Right cardiac atrium (tissue), 5 donors: ENCODE measurements at places on chromosomes 7 and 10. TPM values are rescaled to one million over a fixed set of nuclear protein-coding genes. Genes with fewer than 3 reads are reported as not detected.

The PRXL2A gene
- total RNA-seq = 162 TPM

The RNF32 gene
- total RNA-seq = 0.49 TPM

The PDK4 gene
- total RNA-seq = 842 TPM

The SLC26A5 gene
- not detected for total RNA-seq

The ANKRD22 gene
- total RNA-seq = not detected

The DDX50 gene
- 26.7 TPM for total RNA-seq

The TMEM139 gene
- total RNA-seq = 4.7 TPM

The TMEM236 gene
- total RNA-seq = 0.75 TPM

The SHTN1 gene
- total RNA-seq = 7.9 TPM

The AOAH gene
- total RNA-seq = 4.4 TPM

The XPNPEP1 gene
- total RNA-seq = 36.9 TPM

The HOXA5 gene
- total RNA-seq = not detected

The CXCL12 gene
- total RNA-seq = 154 TPM

The OR13A1 gene
- not detected for total RNA-seq

The CLDN4 gene
- 0.09 TPM for total RNA-seq

The TNRC18 gene
- total RNA-seq = 37.7 TPM

The TRIM73 gene
- 1.1 TPM for total RNA-seq

The FGL2 gene
- total RNA-seq = 28.0 TPM

The SH2B2 gene
- total RNA-seq = 0.49 TPM

The AMPH gene
- 1.3 TPM for total RNA-seq

The OR2A1 gene
- total RNA-seq = not detected

The PTTG1IP2 gene
- total RNA-seq = not detected

The OR9A2 gene
- total RNA-seq = not detected

The MARVELD1 gene
- total RNA-seq = 20.8 TPM

The NUPR2 gene
- total RNA-seq = not detected

The TMEM273 gene
- 21.2 TPM for total RNA-seq

The BAIAP2L1 gene
- total RNA-seq = 2.0 TPM

The AASS gene
- 12.8 TPM for total RNA-seq

The MEIG1 gene
- not detected for total RNA-seq

The CALML3 gene
- total RNA-seq = not detected

The AGAP5 gene
- 3.9 TPM for total RNA-seq

The CFTR gene
- 0.28 TPM for total RNA-seq

The CTAGE8 gene
- total RNA-seq = 0.14 TPM

The TIMM23 gene
- 69.3 TPM for total RNA-seq

The DRGX gene
- not detected for total RNA-seq

The UCMA gene
- total RNA-seq = not detected

The WEE2 gene
- total RNA-seq = not detected

The SFMBT2 gene
- 12.9 TPM for total RNA-seq

The ENKUR gene
- total RNA-seq = not detected

The PROSER2 gene
- total RNA-seq = 1.7 TPM

The HTR5A gene
- total RNA-seq = not detected

The HYAL4 gene
- 0.42 TPM for total RNA-seq

The TMEM130 gene
- not detected for total RNA-seq

The GTF2IRD2 gene
- total RNA-seq = 13.0 TPM

The PON1 gene
- not detected for total RNA-seq
